ENCODE measurements at places on chromosomes 11 and 22.

- no peak for DNase-seq
These were observed 44.2 kb downstream of the OTOG start for GRCh38 chr11:17591293-17591692.

GRCh38 chr11:114058026-114058706 lies 1.3 kb upstream of the ZBTB16 start:
- no peak for DNase-seq

GRCh38 chr22:19194766-19195536 lies 16.4 kb upstream of the SLC25A1 start:
- no peak for DNase-seq

DNA sequence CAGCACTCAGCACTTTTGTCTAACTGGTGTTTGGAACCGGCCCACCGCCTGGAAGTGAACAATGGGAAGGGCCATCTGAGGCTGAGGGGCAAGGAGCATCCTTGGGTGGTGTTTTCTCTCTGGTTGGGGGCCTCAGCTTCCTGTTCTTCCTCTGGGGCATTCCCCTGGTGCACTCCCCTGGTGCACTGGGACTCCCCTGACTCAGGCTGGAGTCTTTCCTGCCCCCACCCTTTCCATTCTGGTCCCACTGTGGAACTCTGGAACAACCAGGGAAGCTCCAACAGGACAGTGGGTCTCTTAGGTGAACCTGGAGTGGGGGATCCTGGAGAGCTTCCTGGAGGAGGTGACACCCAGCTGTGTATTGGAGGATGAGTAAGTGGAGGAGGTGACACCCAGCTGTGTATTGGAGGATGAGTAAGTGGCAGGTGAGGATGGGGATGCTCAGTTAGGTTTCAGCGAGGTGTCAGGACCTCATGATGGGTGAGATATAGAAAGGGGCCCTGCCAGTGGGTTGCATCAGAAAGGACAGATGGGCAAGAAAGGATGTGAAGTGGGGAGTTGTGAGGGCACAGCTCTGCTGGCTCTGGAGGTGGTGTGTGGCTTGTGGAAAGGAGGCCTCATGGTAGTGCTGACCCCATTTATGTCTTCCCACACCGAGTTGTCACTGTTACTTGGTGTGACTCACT lies 132.1 kb downstream of the OSBP2 start:
- no peak for DNase-seq

GRCh38 chr11:15602785-15603567 lies 488.3 kb downstream of the INSC start:
- DNase-seq, result no peak

DNA sequence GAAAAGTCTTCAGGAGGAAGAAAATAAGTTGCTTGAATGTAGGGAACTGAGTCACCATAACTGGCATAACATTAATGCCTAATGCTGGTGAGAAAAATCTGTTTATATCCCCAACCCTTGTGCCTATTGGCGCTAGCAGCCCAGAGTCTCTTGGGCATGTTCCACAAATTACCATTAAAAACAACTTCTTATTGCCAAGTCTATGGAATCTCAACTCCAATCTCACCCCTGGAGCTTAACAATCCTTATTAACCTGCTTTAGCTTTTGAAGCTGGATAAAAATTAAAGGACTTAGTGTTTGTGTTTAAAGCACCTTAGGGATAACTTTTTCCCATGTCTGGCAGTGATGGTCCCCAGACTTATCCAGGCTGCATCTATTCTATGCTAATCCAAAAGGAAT lies 143.0 kb downstream of the APIP start:
- no peak for DNase-seq

- DNase-seq, result no peak
These were observed 10.7 kb downstream of the STIM1 start for GRCh38 chr11:3866206-3866605.

- DNase-seq, result peak; percentile 6
These were observed 120.0 kb upstream of the SYT13 start for GRCh38 chr11:45405916-45406670.

DNA sequence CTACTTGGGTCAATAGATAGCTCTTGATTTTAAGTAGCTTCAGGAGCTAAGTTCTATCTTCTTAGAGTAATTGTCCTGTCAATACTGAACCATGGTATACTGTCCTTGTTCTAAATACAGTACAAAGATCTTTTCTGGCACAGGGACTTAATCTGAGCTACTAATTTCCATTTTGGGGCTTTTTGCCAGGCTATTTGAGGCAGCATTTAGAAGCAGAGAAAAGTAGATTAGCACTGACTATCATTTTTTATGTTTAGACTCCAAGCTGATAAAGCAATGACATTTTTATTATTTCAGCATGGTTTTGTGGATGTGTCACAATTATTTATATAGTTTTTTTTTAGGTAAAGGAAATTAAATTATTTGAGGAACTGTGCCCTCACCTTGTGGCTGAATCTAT lies 163.2 kb downstream of the FAT3 start:
- DNase-seq, result no peak

DNA sequence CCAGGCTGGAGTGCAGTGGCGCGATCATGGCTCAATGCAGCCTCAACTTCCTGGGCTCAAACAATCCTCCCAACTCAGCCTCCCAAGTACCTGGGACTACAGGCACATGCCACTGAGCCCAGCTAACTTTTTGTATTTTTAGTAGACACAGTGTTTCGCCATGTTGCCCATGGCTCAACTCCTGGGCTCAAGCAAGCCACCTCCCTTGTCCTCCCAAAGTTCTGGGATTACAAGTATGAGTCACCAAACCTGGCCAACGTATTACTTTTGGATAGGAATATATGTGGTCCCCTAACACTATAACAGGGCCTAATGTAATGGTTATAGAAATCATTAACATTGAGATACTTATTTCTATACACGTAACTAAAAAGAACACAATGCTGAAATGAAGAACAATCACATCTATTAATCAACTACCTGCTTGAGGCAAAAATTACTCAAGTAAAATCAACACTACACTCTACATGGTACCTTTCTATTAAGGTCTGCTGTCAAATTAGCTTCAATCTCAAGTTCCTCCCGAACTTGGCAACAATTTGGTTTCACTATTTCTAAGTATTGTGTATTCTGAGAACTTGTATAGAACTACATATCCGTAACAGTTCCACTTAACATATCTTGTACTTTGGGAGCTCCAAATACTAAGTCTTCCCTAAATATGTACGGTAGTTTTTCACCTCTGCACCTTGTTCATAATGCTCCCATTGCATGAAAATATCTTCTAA lies 124.9 kb downstream of the FCHSD2 start:
- DNase-seq, result no peak

DNA sequence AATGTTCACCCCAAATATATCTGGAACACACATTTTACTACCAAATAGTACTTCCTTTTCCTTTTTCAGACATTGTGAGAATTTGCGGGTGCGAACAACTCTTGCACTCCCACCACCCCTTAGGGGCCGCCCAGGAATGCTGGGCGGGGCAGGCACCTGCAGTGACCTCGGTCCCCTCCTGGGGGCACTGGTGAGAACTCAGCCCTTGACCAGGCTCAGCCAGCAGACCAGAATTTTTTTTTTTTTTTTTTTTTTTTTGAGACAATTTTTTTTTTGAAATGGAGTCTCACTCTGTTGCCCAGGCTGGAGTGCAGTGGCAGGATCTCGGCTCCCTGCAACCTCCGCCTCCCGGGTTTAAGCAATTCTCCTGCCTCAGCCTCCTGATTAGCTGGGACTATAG lies 75.8 kb downstream of the ARHGAP8 start:
- no peak for DNase-seq

DNA sequence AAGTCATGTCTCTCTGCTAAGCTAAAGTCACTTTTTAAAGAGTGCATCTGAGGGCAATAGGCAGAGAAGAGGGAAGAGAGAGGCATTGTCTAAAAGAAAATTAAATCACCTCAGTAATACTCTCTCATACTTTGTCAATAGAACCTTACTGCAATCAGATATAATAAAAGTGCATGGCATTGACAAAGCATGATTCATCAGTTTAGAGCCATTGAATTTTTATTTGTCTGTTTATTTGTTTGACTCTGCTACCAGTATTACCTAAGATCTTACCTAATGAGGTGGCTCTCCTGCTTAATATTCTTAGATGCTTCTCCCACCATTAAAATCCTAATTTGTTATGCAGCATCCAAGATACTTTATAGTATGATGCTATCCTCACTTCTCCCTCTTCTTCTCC lies 209.0 kb downstream of the PGR start:
- no peak for DNase-seq

DNA sequence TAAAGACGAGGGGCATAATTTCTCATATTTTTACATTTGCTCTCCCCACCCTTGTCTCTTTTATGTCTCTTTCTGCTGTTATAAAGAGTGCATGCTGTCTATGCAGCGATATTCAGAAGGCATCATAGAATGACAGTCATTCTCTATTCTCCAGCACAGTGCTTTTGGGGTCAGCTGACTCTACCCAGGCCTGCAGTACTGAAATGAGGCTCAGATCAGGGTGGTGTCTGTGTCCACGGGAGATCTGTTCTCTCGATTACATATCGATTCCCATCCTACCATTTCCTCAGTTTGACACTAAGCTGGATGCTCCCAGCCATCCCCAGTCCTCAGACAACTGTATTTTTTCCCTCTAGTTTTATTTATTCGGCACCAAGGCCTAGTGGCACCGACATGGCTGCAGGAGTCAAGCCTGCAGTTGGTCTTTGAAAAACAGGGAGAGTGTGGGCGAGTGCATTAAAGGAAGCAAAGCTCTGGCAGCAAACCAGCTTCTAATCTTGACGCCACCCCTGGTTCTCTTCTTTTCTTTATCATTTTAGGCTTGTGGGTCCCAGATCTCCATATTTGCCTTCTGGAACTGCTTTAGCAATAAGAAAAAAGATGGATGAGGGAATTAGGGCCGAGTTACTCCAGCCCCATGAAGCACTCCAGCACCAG lies 71.6 kb upstream of the PICALM start:
- no peak for DNase-seq

- DNase-seq, result no peak
These were observed 90.6 kb downstream of the CCDC83 start for GRCh38 chr11:85945788-85946187.

GRCh38 chr11:134531327-134532130 lies 119.5 kb upstream of the B3GAT1 start:
- no peak for DNase-seq

DNA sequence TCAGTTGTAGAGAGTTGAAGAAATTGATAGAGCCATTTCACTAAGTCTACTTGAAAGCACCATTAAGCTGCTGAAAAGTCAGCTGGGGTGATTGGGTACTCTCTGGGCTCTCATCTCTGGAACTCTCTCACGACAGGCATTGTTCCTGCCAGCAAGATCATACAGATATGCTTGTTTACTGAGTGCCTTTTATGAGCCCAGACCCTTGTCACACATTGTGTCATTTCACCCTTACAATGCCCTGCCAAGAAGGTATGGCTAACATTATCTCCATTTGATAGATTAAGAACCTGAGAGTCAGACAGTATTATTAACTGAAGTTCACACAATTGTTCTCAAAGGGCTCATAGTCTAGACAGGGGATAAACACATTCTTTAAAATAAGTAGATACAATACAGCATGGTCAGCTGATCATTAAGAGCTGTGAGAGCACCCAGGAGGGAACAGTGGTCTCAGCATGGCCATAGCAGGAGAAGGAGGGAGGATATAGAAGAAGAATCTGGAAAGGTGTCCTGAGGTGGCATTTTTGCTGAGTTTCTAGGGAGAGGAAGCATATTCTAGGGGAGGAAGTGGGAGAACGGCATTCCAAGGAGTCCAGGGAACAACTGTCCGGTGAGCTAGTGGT lies 580.5 kb downstream of the INSC start:
- no peak for DNase-seq

GRCh38 chr22:47580121-47580520 lies 817.7 kb downstream of the TBC1D22A start:
- no peak for DNase-seq

GRCh38 chr11:30710221-30710620 lies 124.1 kb upstream of the MPPED2 start:
- no peak for DNase-seq

- DNase-seq, result no peak
These were observed 6.9 kb upstream of the P4HA3 start for GRCh38 chr11:74318241-74318932.

- no peak for DNase-seq
These were observed 75.9 kb downstream of the MN1 start for GRCh38 chr22:27725661-27726060.

DNA sequence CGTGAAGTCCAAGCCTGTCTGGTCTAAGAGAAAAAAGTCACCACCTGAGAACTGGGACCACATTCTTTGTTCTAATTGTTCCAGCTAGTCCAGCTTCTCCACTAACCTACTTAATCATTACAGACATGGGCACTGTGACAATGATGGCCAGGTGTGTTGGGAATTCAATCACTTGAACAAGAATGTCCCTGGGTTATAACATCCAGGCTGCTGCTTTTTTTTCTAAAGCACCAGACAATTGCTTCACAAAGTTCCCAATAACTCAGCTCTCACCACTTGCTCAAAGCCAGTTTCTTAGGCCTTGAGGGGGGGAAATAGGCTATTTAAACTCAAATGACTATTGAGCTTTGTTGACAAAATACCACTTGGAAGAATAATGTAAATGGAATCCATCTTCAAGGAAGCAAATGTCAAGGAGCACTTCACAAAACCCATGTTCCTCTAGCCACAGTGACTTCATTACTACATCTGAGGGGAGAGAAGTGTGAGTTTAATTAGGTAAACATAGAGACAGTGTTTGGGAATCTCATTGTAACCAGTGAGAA lies 80.3 kb downstream of the ME3 start:
- no peak for DNase-seq

DNA sequence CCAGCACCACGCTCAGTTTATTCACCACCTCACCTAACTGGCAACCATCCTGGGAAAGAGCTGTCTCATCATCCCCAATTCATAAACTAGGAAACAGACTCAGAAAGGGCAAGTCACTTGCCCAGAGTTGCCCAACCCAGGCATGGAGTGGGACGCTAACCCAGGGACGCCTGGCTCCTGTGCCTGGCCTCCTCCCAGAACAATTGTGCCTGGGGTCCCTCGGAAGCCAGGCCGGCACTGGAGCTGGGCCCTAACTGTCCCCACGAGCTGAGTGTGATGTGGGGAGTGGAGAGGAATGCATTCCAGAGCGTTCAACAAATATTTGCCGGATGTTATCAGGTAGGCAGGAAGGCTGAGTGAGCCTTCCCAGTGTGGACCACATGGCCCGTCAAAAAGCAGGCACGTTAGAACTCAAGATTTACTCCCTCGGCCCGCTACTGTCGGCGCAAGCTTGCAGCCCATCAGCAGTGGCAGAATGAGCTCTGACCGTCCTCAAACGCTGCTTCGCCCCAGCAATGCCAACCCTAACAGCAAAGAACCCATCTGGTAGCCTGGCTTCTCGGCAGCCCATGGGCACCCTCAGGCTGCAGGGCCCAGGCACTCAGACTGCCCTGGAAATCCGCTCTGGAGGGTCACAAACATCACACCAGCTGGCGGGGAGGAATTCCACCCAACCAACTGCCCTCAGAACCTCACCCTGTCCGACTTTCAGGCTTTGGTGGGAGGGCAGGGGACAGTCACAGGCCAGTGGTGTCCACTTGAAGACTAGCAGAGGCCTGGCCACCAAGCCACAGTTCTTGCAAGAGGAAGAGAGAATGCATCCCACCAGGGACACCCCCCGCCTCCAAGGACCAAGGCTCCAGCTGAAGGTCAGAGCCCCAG lies 35.6 kb downstream of the MYH9 start:
- no peak for DNase-seq

GRCh38 chr22:42793848-42794405 lies 63.1 kb downstream of the ARFGAP3 start:
- no peak for DNase-seq
